ENCODE measurements at places on chromosomes 16 and 17.

DNA sequence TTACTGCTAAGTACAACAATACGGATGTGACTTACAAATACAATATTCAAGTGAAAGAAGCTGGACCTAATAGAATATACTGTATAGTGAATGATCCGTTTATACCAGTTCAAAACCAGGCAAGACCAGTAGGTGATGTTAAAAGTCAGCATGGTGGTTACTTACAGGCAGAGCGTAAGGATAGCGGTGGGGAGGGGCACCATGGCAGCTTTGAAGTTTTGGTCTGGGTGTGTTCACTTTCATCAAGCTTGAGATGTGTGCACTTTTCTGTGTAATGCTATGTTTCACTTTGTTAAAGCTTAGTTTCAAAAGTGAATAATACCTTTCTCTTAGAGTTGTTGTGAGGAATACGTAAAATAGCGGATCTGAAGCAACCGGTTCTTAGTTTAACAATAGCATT is 16.5 kb upstream of the SLC35G3 start:
- no peak for DNase-seq

DNA sequence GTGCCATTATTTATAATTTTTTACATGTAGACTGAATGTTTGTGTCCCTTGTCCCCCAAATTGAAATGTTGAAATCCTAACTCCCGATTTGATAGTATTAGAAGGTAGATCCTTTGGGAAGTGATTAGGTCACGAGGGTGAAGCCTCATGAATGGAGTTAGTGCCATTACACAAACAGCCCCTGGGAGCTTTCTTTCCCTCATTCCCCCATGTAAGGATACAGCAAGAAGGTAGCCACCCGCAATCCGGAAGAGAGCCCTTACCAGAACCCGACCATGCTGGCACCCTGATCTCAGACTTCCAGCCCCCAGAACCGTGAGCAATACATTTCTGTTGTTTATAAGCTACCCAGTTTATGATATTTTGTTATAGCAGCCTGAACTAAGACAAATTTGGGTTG is 143.2 kb downstream of the NPIPB5 start:
- no peak for DNase-seq

GRCh38 chr17:76237859-76238313 is 2.4 kb downstream of the RNF157 start:
- no peak for DNase-seq

DNA sequence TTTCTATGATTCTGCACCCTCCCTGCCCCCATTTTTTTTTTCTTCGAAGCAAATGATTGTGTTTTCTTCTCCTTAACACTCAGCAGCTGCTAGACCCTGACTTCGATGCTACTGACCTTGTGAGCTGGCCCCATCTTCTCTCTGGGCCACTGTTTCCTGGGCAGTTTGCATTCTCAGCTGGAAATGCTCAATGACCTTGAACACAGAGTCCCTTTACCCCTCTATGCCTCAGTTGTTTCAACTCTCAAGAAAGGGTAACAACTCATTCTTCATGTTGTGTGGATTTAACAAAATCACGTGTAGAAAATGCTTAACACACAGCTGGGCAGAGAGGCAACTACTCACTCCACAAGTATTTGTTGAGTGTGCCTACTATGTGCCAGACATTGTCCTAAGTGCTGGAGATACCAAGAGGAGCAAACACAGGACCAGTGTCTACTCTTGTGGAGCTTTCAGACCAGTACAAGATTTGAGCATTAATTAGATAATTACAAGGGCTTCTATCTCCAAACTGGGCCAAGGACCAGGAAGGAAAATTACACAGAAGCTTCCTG is 66.2 kb downstream of the IQCK start:
- no peak for DNase-seq

- DNase-seq = no peak
These were observed 9.0 kb downstream of the TEKT5 start for GRCh38 chr16:10685709-10686108.

- DNase-seq = no peak
These were observed 152.4 kb downstream of the ABCC12 start for GRCh38 chr16:48003206-48003907.

- no peak for DNase-seq
These were observed 57.7 kb downstream of the SREBF1 start for GRCh38 chr17:17779015-17779611.

DNA sequence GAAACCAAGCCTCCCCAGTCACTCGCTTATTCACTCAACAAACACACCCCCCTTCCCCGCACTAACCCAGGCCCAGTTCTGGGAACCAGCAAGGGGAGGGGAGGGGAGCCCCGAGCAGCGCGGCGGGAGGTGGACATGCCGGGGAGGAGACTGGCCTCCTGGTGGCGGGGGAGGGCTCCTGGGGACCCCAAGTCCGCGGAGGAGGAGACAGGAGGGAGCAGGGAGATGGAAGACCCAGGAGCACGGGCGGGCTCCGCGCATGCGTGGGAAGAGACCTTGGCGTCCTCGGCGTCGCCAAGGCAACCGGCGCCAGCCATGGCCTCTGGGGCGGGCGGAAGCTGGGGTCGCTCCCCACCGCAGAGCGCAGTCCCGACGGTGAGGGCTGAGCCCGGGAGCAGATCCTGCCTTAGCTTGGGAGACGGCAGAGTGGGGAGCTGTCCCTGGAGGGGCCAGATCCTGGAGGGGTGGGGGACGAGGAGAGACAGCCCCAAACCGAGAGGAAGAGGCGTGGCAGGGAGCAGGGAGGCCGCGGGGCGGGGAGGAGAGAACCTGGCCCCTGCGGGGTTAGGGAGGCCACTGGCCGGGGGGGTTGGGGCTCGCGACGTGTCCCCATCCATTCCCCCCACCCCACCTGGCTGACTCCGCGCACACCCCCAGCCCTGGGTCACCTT is at the start of gene PRR29:
PRR29 (plus strand) TSS at position 302 of the 671 bp plus-strand sequence; CDS start at position 316, 14 bp downstream.
- DNase-seq = peak; percentile 97

DNA sequence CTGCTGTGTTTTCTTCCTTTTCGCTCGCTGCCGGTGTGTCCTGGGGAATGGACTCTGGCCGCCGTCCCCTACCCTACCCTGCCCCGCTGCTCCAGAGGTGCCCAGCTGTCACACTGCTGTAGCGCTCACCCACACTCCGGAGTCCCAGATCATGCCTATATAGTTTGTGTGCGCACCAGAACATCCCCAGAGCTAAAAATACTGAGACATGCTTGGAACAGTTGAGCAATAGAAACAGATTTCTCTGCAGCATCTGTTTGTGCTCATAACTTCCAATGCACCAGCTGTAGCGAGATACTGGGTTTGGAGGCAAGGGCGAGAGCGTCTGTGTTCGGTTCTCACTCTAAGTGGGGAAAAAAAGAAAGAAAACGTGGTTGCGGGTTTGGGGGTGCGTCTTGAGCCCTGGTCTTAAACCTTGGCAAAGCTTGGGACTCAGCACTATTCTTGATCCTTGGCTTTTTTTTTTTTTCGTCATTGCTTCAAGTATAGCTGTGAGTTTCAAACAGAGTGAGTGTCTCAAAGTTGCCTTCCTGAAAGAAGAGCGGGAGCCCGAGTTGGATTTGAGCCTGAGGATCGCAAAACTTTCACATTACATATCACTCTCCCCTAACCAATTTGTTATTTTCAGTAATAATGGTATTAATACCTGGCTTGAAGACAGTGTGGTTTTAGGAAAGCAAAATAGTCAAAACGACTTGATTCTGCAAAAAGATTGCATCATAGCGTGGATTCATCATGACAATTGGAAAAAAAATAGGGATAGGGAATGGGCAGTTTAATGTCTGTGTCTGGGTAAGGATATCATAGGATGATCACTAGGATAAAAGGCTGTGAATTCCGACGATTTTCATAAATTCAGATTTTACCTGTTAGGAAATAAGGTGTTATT is 621 bp downstream of the KCNJ2 start:
- DNase-seq = peak; percentile 2

Measured in HTR-8/SVneo (cell line).